ENCODE measurements at places on chromosomes 12 and 14.

GRCh38 chr14:24858052-24858451 lies 191.9 kb downstream of the STXBP6 start:
- DNase-seq = no peak

GRCh38 chr14:62736048-62737043 lies 308.9 kb downstream of the KCNH5 start:
- no peak for DNase-seq

DNA sequence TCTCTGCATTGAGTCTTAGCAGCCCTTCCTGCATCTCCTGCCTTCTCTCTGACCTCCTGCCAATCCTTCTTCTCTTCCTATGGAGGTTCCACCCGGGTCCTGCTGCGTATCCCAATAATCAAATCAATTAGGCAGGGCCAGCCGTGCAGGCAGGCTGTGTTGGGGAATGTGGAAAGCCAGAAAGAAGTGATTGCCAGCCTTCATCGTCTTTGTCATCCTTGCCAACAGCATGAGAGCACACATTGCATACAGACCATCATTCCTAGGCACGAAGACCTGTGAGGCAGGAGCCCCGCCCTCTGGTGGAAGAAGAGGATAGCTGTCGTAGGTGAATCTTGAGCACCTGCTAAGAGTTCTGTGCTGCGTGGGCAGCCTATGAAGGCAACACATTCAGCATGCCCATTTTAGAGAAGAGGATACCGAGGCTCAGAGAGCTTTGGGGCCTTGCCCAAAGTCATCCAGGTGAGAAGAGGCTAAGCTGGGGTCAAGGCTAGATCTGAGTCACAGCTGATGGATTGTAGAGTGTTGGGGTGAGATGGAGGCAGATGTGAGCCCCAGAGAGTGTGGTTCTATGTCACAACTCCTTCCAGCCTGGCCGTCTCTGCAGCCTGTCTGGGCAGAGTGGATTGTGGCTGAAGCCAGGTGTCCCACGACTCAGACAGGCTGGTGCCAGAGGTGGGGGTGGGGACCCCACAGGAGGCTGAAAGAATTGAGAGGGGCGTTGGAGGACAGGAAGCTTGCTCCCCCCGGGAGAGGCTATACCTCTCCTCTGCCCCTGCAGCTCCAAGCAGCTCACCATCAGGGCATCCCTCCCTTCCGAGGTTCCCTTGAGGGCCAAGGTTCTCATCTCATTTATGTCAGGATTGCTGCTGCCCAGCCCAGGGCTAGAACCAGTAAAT lies 12.7 kb downstream of the C14orf132 start:
- no peak for DNase-seq

DNA sequence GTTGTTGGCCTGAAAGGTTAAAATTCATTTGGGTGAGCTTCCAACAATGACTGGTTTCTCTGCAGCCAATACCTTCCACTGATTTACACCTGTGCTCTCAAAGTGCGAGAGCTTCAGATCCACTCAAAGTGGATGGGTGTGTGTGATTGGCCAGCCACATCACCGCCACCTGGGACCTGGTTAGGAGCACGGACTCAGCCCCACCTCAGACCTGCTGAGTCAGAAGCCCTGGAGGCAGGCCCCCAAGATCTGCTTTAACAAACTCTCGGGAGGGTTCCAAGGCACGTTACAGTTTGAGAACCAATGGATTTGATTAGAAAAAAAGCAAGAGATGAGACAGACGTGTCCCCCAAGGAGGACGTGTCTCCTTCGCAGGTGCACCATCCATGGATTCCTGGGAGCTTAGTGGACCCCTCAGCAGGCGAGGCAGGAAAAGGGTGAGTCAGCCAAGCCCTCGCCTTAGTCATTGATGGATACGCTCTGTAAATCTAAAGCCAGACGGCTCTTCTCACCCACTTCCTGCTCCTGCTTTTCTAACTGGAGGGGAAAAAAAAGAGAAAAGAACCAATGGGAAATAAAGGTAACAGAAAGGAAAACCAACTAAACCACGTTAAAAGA lies 24.5 kb downstream of the FZD10 start:
- DNase-seq = no peak

GRCh38 chr12:115543269-115543668 lies 734.2 kb downstream of the MED13L start:
- DNase-seq = no peak

Measured in esophagus squamous epithelium (tissue), 5 donors.